Lung microvascular endothelial cell (primary cell): ENCODE measurements at places on chromosomes 5 and 9.

DNA sequence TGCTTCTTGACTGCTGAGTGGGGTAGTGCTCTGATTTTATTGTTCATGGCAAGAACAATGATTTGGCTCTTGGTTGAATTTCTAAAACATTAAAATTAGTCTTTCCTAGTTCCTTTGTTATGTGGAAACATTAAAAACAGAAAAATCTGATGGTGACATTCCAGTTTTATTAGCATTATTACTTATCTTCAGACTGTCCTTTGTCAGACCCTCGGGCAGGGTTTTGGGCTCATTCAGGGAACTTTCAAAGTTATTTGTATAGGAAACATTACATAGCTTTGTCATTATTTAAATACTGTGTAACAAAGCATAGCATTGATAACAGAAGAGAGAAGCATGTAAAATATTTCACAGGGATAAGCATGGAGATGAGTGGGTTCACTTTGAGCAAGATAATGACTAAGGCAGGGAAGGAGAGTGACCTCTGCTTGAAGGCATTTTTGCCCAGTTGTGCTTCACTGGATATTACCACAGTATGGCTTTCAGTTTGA, 119.9 kb downstream of the KDM4C start:
- no peak for DNase-seq

- DNase-seq = no peak
These were observed 59.4 kb downstream of the TMOD1 start for GRCh38 chr9:97560851-97561250.

GRCh38 chr9:37126214-37126788, 5.9 kb downstream of the ZCCHC7 start:
- no peak for DNase-seq

GRCh38 chr5:113390224-113390623, 44.6 kb downstream of the TSSK1B start:
- no peak for DNase-seq

DNA sequence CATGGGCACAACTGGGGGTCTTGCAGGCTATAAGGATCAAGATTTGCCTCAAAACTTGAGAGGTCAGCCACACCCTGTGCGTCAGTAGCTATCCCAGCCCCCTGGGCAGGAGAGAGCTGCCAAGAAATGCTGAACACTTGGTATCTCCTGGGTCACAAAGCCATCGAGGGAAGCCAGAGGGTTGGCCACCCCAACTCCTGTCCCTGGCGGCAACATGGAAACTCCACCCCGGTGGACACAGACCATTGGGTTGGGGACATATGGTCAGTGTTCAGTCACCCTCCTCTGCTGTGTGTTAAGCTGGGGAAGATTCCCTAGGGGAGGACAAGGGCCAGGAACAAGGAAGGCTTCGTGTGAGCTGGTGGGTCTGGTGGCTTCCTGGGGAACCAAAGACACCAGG, 140.6 kb downstream of the C5orf15 start:
- no peak for DNase-seq

GRCh38 chr9:26814799-26815198, 77.8 kb downstream of the CAAP1 start:
- DNase-seq = no peak

GRCh38 chr5:153991168-153991567, 47.5 kb downstream of the FAM114A2 start:
- DNase-seq = no peak

DNA sequence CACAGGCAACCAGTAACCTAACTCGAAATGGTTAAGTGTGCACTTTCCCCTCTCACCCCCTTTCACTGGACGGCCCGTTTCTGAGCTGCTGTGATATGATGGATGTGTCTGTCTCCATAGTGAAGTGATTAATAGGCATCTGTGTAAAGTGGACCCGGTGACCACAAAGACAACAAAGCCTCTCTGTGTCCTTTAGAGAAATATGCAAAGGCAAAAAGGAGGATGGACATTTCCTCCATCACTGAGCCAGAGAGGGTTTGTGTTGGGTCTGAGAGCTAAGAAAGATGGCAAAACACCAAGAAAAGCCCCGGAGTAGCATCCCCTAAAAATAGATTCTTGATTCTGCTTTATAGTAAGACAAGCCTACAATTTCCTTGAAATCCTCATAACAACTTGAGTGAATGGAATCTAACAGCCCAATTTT, 120.6 kb downstream of the SEMA6A start:
- no peak for DNase-seq

DNA sequence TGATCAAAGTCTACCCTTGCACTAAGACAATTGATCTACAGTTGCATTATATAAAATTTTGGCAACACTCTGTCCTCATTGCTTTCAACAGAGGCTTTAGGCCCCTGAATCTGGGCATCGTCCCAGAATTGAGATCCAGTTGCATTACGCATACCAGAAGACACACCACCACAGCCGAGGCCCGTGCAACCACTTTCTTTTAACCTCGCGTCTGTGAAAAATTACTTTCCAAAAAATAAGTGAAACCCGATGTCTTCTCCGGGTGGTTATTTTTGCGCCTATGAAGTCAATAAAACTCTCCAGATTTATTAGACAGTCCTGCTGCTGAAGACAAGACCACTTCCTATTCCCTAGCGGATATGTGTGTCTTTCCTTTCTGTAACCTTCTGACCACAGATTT, 52.1 kb upstream of the NFIB start:
- no peak for DNase-seq

GRCh38 chr5:145247745-145248040, 587.4 kb downstream of the PRELID2 start:
- DNase-seq = no peak

GRCh38 chr5:27158171-27158570, 119.8 kb upstream of the CDH9 start:
- no peak for DNase-seq

DNA sequence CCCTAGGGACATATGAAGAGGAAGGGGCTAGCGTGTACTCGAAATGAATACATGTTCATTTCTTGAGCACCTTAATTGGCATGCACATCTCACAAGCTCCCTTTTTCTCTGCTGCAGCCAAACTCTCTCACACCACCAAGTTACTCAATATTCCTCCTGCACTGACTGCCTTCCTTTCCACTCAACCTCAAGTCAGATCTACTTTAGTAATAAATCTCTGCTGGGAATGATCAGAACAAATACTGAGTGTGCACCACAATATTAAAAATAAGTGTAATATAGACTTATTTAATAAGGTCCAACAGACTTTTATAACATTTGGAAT, 995.8 kb upstream of the WWC1 start:
- DNase-seq = no peak

- DNase-seq = no peak
These were observed 7.0 kb downstream of the ADGRD2 start for GRCh38 chr9:124457079-124457886.

- peak; percentile 78 for DNase-seq
These were observed 2.3 kb downstream of the HAPLN1 start for GRCh38 chr5:83718195-83718825.

- no peak for DNase-seq
These were observed 17.7 kb downstream of the TXNDC8 start for GRCh38 chr9:110319781-110320492.

- DNase-seq = no peak
These were observed 139.6 kb downstream of the GLIS3 start for GRCh38 chr9:4160249-4160648.

DNA sequence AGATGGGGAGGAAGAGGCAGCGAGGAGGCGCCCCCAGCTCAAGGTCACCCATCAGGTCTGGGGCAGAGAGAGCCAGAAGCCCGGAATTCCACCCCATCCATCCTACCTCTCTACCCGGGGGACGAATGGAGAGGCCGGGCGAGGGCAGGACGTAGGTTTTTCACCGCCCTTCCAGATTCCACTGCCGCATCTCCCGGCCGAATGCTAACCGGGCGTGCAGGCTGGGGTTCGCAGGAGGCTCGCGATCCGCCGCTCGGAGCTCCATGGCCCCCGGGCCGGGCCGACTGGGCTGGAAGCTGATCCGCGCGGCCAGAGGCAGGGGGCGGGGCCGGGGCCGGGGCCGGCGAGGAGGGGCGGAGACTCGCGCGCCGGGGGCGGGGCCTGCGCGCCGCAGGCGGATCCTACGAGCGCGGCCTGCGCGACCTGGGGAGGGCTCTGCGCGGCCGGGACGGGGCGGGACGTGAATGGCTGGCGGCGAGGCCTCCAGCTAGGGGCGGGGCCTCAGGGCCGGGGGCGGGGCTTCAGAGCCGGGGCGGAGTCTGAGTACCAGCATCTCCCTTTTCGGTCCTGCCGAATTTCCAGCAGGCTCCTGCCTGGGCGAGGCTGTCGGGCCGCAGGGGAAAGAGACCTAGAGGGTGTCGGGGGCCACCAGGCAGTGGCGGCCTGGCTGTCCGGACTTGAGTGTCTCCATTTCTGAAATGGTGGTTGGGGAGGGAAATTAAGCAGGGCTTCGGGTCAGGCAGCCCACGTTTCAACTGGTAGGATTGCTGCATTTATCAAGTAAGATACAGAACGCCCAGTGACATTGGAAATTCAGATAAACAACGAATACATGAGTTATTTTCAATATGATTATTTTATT, at the start of gene ST6GALNAC4:
ST6GALNAC4 (minus strand) TSS at position 322 of the 862 bp plus-strand sequence. CDS start 622 bp downstream, outside the sequence.
- DNase-seq = peak; percentile 95

DNA sequence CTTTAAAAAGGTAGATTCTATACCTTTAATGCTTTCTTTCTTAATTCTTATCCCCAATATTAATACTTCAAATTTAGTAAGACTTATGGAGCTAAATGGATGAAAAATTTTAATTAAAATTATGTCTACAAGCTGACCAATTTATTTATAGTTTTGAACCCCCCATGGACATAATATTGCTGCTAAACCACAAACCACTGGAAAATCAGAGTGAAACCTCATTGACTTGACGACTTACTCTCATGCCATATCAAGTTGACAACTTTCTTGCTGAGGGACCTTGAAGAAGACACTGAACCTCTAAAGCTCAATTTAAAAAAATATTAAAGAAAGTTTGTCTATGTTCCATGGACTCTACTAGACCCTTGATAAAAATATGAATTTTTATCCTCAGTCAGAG, 653.7 kb downstream of the TLE1 start:
- DNase-seq = no peak

DNA sequence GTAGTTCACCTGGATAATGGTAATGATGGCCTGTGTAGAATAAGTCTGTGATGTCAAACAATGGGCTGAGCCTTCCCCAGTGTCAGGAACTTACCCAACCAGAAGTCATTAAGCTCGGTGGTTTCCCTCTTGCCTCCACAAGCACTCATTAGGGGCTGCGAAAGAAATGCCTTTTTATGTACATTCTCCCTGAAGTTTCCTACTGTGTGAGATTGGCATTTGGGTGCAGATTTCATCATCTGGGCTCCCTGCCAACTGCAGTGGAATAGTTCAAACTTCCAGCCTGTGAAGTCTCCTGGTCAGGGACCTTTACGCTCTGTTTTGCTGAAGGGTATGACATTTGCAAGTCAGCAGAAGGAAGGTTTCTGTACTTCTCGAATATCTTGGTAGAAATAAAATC, 41.6 kb upstream of the TMEM215 start:
- DNase-seq = peak; percentile 20

DNA sequence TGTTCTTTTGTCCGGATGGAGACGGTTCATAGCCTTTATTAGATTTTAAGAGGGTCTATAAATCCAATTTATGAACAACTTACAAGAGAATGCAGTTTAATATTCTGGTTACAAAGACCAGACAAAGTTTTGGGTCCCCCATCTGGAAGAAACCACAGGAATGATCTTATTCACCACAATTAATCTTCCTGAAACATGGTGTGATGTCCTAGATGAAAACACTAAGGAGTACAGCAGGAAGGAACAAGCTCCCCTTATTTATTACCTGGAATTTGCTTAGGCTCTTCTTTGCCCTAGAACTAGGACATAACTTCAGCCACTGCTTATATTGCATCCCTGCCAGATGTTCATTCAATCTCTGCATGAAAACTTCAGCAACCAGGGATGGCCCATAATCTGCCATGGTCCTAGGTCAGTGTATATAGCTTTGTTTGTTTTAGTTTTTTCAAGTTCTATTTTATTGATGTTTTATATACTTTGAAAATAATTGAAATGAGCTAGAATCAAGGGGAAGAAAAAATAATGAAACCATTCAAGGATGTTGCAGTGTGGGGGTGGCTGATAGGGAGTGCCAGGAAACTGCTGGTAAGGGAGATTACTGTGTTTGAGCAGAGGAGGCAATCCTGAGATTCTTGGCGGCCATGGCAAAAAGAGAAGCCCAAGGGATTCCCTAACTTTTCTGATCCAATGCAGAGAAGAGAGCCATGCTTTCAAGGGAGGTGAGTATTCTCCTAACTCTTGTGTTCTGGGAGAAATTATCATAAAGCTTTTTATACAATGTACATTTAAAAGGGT, 16.8 kb downstream of the TXNDC8 start:
- no peak for DNase-seq

GRCh38 chr5:76664079-76664478, 40.9 kb upstream of the F2RL2 start:
- DNase-seq = no peak

DNA sequence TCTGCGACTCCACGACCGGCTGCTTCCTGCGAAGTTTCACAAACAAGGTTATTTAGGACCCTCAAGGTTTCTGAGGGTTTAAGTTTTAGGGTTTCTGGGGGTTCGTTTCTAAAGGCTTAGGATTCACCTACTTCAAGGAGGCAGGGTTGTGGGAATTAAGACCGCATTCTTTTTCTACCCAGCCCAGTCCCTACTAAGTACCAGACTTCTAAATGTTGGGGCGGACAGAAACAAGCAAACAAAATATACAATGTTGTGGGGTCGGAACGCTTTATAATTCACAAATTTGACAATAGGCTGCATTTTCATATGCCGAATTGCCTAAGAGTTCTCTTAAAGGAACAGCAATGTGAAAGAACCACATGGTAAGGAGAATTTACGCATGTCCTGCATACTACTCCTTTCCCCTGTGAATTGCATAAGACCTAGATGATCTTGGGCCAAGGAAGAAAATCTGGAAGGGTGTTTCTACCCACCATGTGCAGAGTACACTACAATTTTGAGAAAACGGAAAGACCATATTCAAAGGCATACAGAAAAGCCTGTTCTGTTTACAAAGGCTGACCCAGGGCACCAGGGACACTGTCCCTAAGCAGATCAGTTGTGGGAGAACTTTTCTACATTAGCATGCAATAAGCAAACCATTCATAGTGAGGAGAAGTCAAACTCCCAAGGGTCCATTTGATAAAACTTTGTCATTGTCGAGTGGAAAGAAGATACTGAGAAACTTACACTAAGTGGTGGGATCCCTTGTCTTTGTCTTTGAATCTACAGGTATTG, 457.3 kb downstream of the RAB3C start:
- no peak for DNase-seq

DNA sequence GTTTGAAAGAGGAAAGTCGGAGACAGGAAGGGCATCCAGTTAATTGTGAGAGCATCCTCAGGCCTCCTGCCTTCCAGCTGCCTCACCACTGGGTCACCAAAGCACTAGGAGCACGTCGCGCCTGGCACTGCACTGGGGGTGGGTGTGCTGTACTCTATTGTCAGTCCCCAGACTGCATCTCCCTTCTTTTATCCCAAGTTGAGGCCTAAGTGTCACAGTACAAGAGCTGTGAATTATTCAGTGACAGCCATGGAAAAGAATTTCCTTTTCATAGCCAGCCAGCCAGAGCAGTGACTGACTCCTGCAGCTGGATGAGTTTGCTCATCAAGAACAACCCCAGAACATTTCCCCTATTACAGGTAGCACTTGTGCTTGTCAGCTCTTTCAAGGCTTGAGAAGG, 16.3 kb downstream of the CLTA start:
- no peak for DNase-seq

GRCh38 chr5:134749415-134749814, 9.2 kb upstream of the DDX46 start:
- DNase-seq = no peak
